Gastroesophageal sphincter (tissue), 4 donors: ENCODE measurements at places on chromosomes 3 and 15. TPM values are rescaled to one million over a fixed set of nuclear protein-coding genes. Genes with fewer than 3 reads are reported as not detected.

- peak; percentile 93 for ATAC-seq
- H3K4me1 ChIP-seq, result peaks cover 10% of the 10 kb centered on the region
- no peaks in the 10 kb centered on the region for H3K36me3 ChIP-seq
- no peaks in the 10 kb centered on the region for H3K27me3 ChIP-seq
- no peak within 1 kb of the TSS for H3K27ac ChIP-seq
These were observed at the start of gene GALNT15 for GRCh38 chr3:16174389-16174788. Gene GALNT15, plus strand, starts transcription at chr3:16174680. Its CDS starts 472 bp downstream, at chr3:16175152.

DNA sequence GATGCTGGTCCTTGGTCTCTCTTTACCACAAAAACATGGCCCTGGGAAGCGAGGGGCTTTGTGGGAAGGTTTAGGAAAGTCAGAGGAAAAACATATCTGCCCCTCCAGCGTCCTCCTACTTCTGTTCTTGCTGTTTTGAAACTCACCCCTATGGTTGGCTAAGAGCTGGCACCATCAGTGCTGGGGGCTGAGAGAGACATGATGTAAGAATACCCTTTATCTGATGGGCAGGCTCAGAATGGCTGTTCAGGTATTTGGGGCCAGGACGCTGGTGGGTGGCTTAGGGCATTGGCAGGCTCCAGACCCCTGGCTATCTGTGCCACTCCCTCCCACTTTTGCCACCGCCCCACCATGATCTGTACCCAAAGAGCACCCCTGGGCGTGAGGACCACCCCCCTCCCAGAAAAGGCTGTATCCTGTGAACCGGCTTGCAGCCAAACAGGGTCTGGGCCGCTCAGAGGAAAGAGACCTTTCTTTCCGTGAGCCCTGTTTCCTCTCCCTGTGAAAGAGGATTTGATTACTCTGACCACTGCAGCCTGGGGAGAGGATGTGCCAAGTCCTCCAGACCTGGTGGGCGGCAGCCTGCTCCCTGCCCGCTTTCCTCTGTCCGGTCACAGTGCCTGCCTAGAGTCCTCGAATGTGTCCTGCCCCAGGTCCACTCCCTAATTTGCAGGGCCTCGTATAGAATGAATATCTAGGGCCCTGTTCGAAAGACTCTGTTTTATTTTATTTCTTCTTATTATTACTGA lies 61.3 kb upstream of the SLC6A6 start:
- no peaks in the 10 kb centered on the region for H3K36me3 ChIP-seq
- no peak overlapping the region for H3K27ac ChIP-seq
- H3K4me3 ChIP-seq, result no peak overlapping the region
- H3K27me3 ChIP-seq, result peaks cover 8% of the 10 kb centered on the region
- ATAC-seq, result no peak

DNA sequence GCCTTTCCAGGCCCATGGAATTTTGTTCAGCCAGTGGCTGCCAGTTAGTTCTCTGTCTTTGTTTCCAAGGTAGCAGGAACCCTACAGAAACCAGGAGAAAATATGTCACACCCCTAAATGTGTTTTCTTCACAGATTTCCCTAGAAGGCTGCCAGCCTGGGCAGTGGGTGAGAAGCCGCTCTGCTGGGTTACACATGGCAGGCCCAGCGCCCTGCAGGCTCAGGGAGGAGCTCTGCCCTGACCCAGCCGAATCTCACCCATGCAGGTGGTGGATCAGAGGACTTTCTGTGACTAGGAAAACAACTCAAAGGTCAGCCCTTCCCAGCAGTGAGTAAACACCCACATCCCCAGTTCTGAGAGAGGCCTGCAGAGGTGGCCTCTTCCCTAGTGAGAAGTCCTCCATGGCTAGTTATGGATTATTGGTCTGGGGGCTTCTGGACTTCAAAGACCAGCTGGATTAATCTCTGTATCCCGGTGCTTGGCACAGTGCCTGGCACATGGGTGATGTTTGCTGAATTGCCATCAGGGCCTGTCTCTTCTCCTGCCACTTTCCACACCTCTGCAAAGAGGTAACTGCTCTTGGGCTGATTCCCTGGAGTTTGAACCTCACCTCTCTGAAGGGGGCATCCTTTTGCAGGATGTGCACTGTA lies 34.7 kb upstream of the BDH1 start:
- no peak overlapping the region for H3K27ac ChIP-seq
- no peak for ATAC-seq
- peaks cover 10% of the 10 kb centered on the region for H3K36me3 ChIP-seq
- no peak overlapping the region for H3K4me3 ChIP-seq
- no peaks in the 10 kb centered on the region for H3K27me3 ChIP-seq

GRCh38 chr15:77599899-77600298 lies 32.8 kb downstream of the LINGO1 start:
- H3K36me3 ChIP-seq, result no peaks in the 10 kb centered on the region
- peak; percentile 53 for ATAC-seq
- H3K4me3 ChIP-seq, result no peak overlapping the region
- no peaks in the 10 kb centered on the region for H3K4me1 ChIP-seq

DNA sequence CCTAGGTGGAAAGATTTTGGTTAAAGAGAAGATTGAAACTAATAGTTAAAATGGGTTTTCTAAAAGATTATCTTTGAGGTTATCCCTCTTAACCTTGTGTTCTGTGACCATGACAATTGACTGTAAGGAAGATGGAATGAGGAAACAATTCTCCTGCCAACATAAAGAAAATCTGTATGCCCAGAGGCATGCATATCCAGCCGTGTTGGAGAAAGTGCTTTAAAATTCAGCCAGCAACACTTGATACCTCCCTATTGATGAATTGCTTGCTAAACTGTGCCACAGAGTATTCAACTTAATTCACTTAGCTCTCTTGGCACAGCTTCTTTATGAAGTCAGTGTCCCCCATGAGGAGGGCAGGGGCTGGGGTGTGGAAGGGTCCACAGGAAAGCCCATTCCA lies 203.5 kb downstream of the UBE2E2 start:
- no peak overlapping the region for H3K4me3 ChIP-seq
- peaks cover 10% of the 10 kb centered on the region for H3K4me1 ChIP-seq
- H3K27ac ChIP-seq, result no peak overlapping the region
- no peak for ATAC-seq
- H3K36me3 ChIP-seq, result no peaks in the 10 kb centered on the region

DNA sequence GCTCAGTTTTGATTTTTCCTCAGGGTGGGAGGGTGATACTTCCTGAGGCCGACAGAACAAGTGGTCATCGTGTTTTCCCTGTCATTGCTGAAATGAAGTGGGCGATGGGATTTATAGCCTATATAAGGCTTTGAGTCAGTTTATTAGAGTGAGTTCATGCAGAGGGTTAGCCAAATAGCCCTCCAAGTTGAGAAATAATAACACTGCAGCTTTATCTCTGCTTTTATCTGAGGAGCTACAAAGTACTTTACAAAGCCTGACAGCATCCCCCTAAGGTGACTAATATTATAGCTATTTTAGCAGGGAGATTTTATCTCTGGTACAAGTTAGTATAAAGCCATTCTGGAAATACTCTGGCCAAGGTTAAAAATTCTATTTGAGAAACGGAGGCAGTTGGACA lies 389.6 kb downstream of the MFSD1 start:
- H3K36me3 ChIP-seq, result no peaks in the 10 kb centered on the region
- H3K4me1 ChIP-seq, result no peaks in the 10 kb centered on the region
- no peak for ATAC-seq

DNA sequence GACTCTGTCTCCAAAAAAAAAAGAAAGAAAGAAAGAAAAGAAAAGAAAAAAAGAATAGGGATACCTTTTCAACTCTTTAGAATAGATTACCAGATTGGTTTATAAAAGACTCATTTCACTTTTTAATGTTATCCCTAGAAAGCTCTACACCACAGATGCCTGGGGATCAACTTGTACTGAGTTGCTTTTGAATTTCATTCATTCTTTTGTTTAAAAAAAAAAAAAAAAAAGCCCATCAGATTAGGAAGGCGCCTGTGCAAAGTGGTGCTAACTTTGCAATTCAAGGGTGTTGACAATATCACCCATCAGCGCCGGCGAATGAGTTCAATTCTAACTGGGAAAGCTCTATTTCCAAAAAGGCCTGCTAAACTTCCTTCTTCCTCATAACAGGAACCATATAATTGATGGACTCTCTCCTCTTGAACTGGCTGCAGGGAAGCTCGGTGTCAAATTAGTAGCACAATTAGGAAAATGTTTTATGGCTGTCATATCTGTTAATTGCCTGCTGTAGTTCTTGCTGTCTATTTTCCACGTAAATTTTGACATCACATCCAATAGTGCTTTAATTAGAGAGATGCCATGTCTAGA lies 48.8 kb downstream of the CDCP1 start:
- no peak overlapping the region for H3K4me3 ChIP-seq
- no peaks in the 10 kb centered on the region for H3K36me3 ChIP-seq
- H3K27me3 ChIP-seq, result no peaks in the 10 kb centered on the region
- ATAC-seq, result no peak
- no peaks in the 10 kb centered on the region for H3K4me1 ChIP-seq
- H3K27ac ChIP-seq, result no peak overlapping the region

- no peaks in the 10 kb centered on the region for H3K36me3 ChIP-seq
- ATAC-seq, result no peak
- H3K27ac ChIP-seq, result no peak overlapping the region
These were observed 153.8 kb downstream of the IGF1R start for GRCh38 chr15:98802187-98802586.

DNA sequence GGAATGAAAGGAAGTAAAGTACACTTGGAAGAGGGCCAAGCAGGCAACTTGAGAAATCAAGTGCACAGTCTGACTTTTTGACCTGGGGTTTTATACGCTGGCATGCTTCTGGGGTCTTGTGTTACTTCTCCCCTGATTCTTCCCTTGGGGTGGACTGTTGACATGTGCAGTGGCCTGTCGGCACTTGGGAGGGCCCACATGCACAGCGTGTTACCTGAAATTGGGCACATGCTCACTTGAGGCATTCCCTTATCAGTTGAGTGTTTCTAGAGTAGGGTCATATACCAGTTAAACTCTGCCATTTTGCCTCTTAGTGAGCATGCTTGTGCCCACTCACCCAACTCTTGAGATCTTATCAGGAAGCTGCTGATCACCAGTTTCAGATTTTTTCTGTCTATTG lies 329.1 kb upstream of the SOX2 start:
- H3K4me3 ChIP-seq, result no peak overlapping the region
- no peaks in the 10 kb centered on the region for H3K4me1 ChIP-seq
- H3K27me3 ChIP-seq, result no peaks in the 10 kb centered on the region

The C3orf20 gene
- not detected for total RNA-seq

The AGTR1 gene
- 25.5 TPM for total RNA-seq

The MESP2 gene
- not detected for total RNA-seq

The NR2E3 gene
- not detected for total RNA-seq

The EXD1 gene
- not detected for total RNA-seq

The LAMB2 gene
- total RNA-seq, result 980 TPM

GRCh38 chr3:13215940-13216546 lies 142.8 kb upstream of the IQSEC1 start:
- peaks cover 19% of the 10 kb centered on the region for H3K27me3 ChIP-seq
- no peak overlapping the region for H3K4me3 ChIP-seq
- no peak for ATAC-seq
- no peaks in the 10 kb centered on the region for H3K4me1 ChIP-seq

GRCh38 chr3:69844706-69845105 lies 105.4 kb downstream of the MITF start:
- no peak overlapping the region for H3K4me3 ChIP-seq
- H3K27me3 ChIP-seq, result no peaks in the 10 kb centered on the region
- no peak overlapping the region for H3K27ac ChIP-seq
- no peaks in the 10 kb centered on the region for H3K36me3 ChIP-seq
- H3K4me1 ChIP-seq, result peaks cover 66% of the 10 kb centered on the region

The GDPGP1 gene
- total RNA-seq, result 2.0 TPM

The CPLX3 gene
- not detected for total RNA-seq

DNA sequence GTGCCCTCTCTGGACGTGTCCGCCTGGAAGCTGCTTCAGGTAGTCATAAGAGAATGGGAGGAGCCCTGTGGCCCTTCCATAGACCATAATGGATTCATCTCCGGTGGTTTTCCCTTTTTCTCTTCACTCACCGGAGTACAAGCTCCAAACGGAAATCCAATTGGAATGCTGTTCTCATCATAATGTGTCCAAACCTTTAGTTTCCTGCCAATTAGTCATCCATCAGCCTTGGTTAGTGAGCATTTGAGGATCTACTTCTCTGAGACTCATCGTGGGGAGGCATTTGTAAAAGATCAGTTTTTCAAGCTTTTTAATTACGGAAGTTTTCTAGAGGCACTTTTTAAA lies 34.9 kb downstream of the ABHD2 start:
- no peak overlapping the region for H3K4me3 ChIP-seq
- H3K27me3 ChIP-seq, result no peaks in the 10 kb centered on the region
- no peak for ATAC-seq
- no peak overlapping the region for H3K27ac ChIP-seq

DNA sequence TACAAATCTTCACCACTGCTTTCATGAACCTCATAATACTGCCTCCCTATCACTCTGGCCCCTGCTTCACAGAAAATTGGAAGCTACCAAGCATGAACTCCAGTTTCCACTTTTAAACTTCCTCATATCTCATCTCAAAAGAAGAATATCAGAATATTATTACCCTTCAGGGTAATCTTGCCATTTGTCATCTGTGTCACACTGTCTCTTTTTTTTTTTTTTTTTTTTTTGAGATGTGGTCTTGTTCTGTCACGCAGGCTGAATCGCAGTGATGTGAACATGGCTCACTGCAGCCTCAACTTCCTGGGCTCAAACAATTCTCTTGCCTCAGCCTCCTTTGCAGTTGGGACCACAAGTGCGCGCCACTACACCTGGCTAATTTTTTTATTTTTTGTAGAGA lies 80.4 kb upstream of the TCF12 start:
- ATAC-seq, result no peak
- no peak overlapping the region for H3K4me3 ChIP-seq
- no peaks in the 10 kb centered on the region for H3K27me3 ChIP-seq
- H3K27ac ChIP-seq, result no peak overlapping the region
- peaks cover 2% of the 10 kb centered on the region for H3K4me1 ChIP-seq

- no peak overlapping the region for H3K27ac ChIP-seq
- ATAC-seq, result no peak
- no peaks in the 10 kb centered on the region for H3K4me1 ChIP-seq
- H3K36me3 ChIP-seq, result no peaks in the 10 kb centered on the region
- H3K27me3 ChIP-seq, result no peaks in the 10 kb centered on the region
- H3K4me3 ChIP-seq, result no peak overlapping the region
These were observed 724.7 kb upstream of the ZNF385D start for GRCh38 chr3:22475665-22476240.

The AGBL1 gene
- total RNA-seq, result not detected

GRCh38 chr3:149009732-149010131 lies 18.4 kb downstream of the GYG1 start:
- H3K4me1 ChIP-seq, result peaks cover 16% of the 10 kb centered on the region
- no peaks in the 10 kb centered on the region for H3K36me3 ChIP-seq
- peak overlapping the region; percentile 8 for H3K27ac ChIP-seq
- no peak overlapping the region for H3K4me3 ChIP-seq
- ATAC-seq, result no peak
